ENCODE measurements at places on chromosomes 5 and 9.

GRCh38 chr9:133552236-133552635, 17.7 kb downstream of the ADAMTSL2 start:
- DNase-seq = no peak

- peak; percentile 88 for DNase-seq
Observed at GRCh38 chr9:88537761-88538091, 2.7 kb downstream of the NXNL2 start.

GRCh38 chr9:33737811-33738606, 57.4 kb upstream of the PRSS3 start:
- DNase-seq = peak; percentile 52

- peak; percentile 45 for DNase-seq
Observed at GRCh38 chr9:124293718-124294506, 36.2 kb downstream of the NEK6 start.

DNA sequence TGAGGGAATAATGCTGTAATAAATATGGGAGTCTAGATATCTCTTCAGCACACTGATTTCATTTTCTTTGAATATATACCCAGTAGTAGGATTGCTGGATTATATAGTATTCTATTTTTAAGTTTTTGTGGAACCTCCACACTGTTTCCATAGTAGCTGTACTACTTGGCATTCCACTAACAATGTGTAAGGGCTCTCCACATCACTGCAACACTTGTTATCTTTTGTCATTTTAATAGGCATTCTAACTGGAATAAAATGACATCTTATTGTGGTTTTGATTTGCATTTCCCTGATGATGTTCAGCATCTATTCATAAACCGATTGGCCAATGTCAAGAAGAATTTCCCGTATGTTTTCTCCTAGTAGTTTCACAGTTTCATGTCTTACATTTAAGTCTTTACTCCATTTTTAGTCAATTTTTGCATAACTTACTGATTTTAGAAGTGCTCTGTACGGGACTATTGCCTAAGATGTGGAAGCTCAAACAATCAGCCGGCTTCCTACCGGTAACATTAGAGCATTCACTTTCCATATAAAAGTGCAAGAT, 1078.8 kb downstream of the TAF11L14 start:
- no peak for DNase-seq

GRCh38 chr5:125595095-125595494, 828.1 kb upstream of the GRAMD2B start:
- peak; percentile 23 for DNase-seq

DNA sequence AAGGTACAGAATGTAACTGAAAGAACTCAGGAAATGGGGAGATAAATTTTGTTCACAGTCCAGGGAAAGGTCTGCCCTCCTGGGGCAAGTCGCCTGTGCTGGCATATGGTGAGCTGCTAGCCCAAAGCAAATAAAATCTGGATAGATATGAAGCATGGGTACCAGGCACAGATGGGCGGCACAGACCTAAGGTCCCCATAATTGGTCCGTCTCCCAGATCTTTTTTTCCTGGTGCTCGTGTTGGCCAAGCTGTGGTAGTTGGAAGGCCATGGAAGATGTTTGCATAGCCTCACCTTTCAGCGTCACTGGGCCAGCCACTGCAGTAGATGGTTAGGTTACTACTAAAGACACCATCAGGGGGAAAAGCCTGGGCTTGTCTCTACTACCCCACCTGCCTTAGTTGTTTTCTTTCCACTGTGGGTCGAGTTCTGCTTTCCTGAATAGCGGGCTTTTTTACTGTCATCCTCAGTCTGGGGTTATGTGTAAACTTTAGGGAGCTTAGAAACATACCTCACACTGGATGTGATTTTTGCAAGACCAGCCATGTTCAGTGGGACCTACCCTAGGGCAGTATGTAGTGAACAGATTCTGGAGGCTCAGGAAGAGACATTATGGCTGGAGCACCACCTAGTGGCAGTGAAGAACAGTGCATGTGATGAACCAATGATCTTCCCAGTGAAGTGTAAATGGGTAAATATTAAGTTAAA, 24.2 kb upstream of the GLRX start:
- peak; percentile 85 for DNase-seq

DNA sequence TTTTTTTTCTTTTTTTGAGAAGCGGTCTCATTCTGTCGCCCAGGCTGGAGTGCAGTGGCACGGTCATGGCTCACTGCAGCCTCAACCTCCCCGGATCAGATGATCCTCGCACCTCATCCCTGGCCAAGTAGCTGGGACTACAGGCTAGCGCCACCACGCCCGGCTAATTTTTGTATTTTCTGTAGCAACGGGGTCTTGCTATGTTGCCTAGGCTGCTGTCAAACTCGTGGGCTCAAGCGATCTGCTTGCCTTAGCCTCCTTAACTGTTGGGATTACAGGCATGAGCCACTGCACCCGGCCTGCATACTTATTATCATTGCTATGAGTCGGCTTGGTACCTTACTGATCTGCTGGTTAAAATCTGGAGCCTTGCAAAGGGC, 790 bp upstream of the IARS1 start:
- DNase-seq = peak; percentile 6

DNA sequence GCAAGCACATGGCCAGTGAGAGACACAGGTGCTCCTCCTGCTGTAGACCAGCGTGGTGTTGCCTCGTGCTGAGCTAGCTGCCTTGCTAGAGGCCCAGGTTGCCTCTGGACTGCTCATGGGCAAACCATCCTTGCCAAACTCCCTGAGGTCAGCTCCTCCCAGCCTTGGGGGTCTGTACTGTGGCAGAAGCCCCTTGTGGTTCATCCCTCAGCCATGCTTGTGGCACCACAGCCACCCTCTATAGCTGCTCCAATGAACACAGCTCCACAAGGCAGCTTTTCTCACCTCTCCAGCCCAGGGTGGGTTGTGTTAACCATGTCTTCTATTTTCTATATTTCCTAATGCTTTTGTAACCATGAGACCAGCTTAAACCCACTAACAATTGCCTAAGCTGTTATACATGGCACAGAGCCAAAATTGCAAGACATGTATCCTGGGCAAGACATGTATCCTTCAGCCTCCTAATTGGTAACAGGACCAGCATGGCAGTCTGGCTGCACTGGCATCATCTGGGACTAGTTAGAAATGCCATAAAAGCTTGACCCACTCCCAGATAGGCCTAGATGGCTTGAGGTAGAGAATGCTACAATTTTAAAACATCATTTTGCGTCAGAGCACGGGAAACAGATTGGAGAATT, 183.1 kb upstream of the S1PR3 start:
- no peak for DNase-seq

DNA sequence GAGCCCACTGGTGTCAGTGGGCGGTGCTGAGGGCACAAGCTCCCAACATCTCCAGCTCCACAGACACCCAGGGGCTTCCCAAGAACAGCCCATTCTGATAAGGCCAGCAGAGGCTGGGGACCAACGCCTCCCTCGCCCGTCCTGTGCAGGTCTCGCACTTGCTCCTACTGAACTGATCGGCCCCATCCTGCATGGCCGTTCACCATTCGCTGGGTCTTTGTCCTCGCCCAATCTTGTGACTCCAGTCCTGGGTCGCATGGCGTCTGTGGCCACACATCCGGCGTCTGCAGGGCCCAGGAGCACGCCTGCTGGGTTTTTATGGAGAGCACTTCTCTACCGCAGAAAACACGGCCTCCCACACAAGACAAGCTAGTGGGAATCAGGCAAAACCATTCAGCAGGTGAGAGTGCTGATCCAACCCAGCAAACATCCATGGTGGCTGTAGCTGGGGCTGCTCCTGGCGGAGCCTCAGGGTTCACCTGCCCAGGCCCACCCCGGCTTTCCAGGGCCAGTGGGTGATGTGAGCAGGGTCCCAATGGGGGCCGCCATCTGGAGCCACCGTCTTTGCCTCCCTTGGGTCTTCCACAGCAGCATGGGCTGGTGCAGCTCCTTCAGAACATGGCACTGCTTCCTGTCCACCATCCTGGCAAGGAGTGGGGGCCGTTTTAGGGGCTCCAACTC, 7.4 kb downstream of the LRRC14B start:
- DNase-seq = no peak

GRCh38 chr9:104700306-104700705, 6.0 kb downstream of the OR13D1 start:
- no peak for DNase-seq

- DNase-seq = no peak
Observed at GRCh38 chr9:137307255-137308056, 5.4 kb upstream of the NRARP start.

- no peak for DNase-seq
Observed at GRCh38 chr9:35116539-35116897, 856 bp upstream of the ATOSB start.

DNA sequence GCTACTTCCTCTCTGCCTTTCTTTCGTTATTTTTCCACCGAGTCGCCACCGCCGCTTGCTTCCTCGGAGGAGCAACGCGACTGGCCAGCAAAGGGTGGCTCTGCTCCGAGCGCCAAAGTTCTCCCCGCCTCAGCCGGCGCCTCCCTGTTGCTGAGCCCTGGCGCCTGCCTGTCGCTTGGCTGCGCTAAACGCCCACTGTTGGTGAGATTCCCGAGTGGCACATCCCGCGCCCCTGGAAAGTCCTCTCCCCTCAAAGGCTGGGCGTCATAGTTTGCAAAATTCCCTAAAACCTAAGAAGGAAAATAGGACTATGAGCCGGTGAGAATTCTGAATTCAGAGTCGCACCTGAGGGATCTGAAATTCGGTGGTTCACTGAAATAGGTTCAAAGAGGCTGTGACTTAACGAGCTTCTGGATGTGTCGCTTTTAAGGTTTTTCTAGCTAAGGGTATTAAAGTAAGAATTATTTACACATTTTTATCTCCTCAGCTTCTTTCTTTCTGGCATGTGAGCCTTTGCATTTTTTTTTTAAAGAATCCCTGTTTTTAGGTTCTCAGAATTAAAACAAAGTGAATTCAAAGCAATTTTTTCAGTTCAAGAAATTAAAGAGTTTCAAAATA, at the start of gene GRIN3A:
GRIN3A (minus strand) TSS at position 82 of the 618 bp plus-strand sequence. CDS start 668 bp downstream, outside the sequence.
- DNase-seq = peak; percentile 6

DNA sequence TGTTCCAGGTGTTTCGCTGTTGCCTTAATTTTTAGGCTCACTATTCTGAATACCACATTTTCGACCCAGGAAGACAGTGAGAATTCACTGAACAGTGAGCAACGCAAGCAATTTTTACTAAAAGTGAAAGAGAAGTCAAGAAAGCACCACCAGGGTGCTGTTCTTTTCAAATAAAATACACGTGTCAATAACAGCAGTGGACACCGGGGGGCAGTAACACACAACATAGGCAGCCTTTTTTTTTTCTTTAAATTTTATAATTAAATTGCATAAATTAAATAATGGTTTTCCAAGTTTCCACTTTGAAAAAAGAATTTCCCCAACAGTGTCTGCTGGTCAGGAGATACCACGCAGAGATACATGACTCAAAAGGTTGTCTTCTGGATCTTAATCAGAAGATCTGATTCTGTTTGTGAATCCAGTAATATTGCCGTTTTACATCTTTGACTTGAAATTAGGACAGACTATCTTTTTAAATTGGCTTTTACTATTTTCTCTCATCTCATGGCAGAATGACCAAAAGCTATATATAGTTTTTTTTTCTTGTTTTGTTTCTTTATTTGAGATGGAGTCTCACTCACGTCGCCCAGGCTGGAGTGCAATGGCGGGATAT, 47.1 kb upstream of the SH3GL2 start:
- peak; percentile 41 for DNase-seq

DNA sequence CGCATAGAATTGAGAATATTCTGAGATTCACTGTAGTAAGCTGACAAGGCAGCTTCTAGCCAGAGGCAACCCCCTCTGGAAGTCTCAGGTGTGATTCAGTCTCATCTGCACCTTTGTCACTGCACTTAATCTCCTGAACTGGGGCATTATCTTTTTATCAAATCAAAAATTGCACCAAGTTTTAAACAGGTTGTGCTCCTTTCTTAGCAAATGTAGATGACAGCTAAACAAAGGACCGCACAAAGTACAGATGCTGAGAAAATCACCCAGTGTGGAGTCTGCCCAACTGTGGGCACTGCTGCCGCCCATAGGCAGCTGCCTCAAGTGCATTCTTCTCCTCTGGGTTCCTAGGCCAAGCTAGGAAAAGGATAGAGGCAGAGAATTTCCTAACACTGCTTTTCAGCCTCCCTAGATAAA, 51.1 kb downstream of the STARD4 start:
- peak; percentile 49 for DNase-seq

DNA sequence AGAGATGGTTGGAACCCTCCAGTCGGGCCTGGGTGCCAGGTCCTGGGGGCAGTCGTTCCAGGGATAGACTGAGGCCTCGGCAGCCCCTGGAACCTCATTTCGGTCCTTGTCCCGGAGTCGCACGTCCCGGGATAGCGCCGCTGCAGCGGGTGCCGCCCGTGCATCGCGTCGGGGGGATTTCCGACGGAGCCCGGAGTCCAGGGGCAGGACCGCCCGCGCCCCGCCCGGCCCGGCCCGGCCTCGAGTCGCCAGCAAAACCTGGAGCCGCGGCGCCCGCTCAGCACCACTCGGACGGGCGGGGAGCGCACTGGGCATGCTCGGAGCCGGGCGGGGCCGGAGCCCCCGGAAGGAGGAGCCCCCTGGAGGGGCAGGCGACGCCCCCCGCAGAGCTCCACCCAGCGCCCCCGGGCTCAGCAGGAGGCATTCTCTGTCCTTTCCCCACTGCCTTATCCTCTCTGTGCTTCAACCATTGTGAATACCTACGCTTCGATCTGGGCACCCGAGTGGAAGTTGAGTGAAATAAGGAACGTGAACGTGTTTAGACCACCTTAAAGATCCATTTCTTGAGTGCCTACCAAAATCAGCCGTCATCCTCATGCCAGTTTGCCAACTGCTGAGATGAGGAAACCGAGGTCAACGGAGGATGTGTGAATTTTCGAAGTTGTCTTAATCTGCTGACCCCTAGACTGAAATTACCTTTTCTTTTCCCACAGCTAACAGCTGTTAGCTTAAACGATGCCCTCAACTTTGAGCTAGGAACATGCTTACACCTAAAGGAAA, 1.7 kb upstream of the PTPN3 start:
- peak; percentile 22 for DNase-seq

- DNase-seq = no peak
Observed at GRCh38 chr9:88321764-88322163, 66.5 kb upstream of the SPIN1 start.

- DNase-seq = no peak
Observed at GRCh38 chr5:54539001-54539400, 21.4 kb downstream of the SNX18 start.

- DNase-seq = no peak
Observed at GRCh38 chr5:103476811-103477210, 85.8 kb downstream of the NUDT12 start.

- peak; percentile 70 for DNase-seq
Observed at GRCh38 chr9:104993291-104993963, 65.5 kb upstream of the ABCA1 start.

DNA sequence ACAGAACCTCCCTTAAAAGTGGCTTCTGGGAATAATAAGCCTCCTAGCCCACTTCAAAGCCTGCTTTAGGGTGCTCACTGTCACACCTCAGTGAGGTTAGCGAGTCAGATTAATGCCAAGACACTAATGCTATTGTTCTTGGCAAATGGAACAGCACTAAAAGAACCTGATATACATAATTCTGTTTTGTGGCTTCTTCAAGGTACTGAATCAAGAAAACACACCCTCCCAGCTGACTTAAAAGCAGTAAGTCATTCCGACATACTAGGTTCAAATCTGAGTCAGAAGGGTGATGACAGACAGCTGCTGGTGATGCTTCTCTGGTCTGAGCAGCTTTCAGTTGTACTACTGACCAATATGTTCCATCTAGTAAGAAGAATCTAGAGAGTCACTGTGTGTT, 121.6 kb downstream of the OXCT1 start:
- DNase-seq = no peak

Measured in AG08395 (cell line).